H1 (cell line): ENCODE measurements at places on chromosomes 4 and X. TPM values are rescaled to one million over a fixed set of nuclear protein-coding genes. Genes with fewer than 3 reads are reported as not detected.

The RNF128 gene
- polyA plus RNA-seq, result 0.72 and 0.74 TPM in 2 replicates

The TKTL2 gene
- polyA plus RNA-seq, result not detected in 2 replicates

The GLA gene
- polyA plus RNA-seq, result 21.9 and 33.6 TPM in 2 replicates

The TASL gene
- polyA plus RNA-seq, result not detected in 2 replicates

The APLN gene
- 1.6 and 1.8 TPM in 2 replicates for polyA plus RNA-seq

The NPY1R gene
- polyA plus RNA-seq, result 2.7 and 5.9 TPM in 2 replicates

The HPGD gene
- 0.49 and 1.1 TPM in 2 replicates for polyA plus RNA-seq

The ARR3 gene
- not detected in 2 replicates for polyA plus RNA-seq

The CT45A2 gene
- not detected in 2 replicates for polyA plus RNA-seq

The CYP2U1 gene
- polyA plus RNA-seq, result 2.3 and 3.1 TPM in 2 replicates

The SLC16A2 gene
- 28.3 and 32.2 TPM in 2 replicates for polyA plus RNA-seq

The ESX1 gene
- not detected in 2 replicates for polyA plus RNA-seq

The UBE2D3 gene
- 411 and 544 TPM in 2 replicates for polyA plus RNA-seq

The MBNL3 gene
- 3.8 and 4.3 TPM in 2 replicates for polyA plus RNA-seq

The LETM1 gene
- polyA plus RNA-seq, result 19.8 and 30.6 TPM in 2 replicates
